ENCODE measurements at places on chromosomes 2 and 18. TPM values are rescaled to one million over a fixed set of nuclear protein-coding genes. Genes with fewer than 3 reads are reported as not detected.

DNA sequence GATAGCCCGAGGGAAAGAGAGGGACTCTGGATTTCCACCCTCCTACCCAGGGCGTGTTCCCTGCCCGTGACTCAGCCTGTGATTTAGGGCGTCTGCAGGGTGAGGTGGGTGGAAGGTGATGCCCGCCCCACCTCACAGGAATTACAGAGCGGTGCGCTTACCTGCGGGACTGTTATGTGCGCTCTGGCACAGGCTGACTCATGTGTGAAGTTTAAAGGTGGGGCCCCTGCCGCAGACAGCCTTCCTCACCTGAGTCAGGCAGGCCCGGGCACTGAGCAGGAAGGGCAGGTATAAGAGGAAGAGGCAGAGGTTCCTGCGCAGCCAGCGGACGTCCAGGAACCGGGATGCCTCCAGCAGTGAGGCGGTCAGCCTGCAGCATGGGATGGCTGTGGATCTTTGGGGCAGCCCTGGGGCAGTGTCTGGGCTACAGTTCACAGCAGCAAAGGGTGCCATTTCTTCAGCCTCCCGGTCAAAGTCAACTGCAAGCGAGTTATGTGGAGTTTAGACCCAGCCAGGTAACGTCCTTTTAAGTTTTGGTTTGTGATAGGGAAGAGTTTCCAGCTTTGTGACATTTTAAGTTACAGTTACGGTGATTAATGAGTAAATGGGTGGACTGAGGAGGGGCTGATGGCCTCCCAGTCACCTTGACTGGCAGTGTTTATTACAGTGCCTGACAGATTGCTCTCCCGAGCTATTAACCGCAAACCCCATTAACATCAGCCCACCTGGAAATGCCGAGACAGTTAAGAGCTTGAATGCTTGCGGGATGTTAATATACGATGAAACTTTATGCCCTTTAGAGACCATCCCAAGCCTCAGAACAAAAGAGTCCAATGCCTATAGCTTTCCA lies 141.6 kb upstream of the TTC39C start:
- no peak overlapping the region for H3K4me3 ChIP-seq
- no peaks in the 10 kb centered on the region for H3K27me3 ChIP-seq
- H3K36me3 ChIP-seq: no peaks in the 10 kb centered on the region

DNA sequence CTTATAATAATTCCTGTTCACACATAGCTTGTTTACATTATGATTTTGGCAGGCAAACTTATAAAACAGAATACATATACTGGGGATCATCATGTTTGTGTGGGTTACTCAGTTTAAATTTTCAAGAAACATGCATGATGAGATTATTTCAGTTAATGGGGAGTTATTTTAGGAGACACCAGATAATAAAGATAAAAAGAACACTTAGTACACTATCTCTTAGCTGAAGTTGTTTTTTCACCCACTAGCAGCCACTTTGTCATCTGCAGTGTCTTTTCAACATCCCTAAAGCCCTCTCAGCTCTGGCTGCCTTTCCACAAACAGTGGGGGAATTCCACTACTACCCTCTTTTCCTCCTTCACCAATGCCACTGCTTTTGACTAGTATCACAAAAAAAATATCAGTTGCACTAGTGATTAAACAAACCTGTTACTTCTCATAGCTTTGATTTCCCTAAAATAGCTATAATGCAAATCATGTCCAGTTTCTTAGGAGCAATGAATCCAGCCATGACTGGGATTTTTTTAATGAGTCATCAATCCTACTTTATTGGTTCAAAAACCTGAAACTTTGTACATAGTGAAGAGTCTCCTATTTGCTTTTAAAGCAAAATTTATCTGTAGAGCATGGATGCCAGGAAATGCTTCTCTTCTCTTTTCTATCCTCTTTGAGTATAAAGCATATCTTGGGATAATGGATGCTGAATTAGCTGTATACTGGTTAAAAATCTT lies 156.7 kb upstream of the TFPI start:
- DNase-seq: no peak
- no peaks in the 10 kb centered on the region for H3K36me3 ChIP-seq
- H3K4me1 ChIP-seq: no peaks in the 10 kb centered on the region
- H3K27me3 ChIP-seq: no peaks in the 10 kb centered on the region
- H3K27ac ChIP-seq: no peak overlapping the region

- H3K36me3 ChIP-seq: no peaks in the 10 kb centered on the region
- no peak for DNase-seq
- peaks cover 31% of the 10 kb centered on the region for H3K4me1 ChIP-seq
- H3K27me3 ChIP-seq: no peaks in the 10 kb centered on the region
Measured at GRCh38 chr2:223949241-223949840, 4.2 kb upstream of the WDFY1 start.

DNA sequence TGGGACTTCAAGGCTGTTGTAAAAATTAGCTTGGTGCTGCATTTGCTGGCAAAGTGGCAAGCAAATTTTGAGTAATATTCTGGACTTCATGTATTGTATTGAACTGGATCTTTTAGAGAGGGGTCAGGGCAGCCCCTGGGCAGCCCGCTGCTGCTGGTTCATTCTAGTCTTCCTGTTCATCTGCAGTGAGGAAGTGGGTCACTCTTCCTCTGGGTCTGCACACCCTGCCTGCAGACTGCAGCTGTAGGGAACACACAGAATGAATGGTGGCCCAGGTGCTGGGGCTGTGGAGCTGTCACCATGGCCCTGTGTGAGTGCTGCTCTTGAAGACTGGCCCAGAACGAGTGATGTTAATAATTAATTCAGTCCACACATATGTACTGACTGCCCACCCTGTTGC lies 9.4 kb downstream of the SH3RF3 start:
- no peak overlapping the region for H3K27ac ChIP-seq
- H3K4me1 ChIP-seq: peaks cover 44% of the 10 kb centered on the region
- no peaks in the 10 kb centered on the region for H3K27me3 ChIP-seq

Gene LYPD6
- total RNA-seq: not detected

DNA sequence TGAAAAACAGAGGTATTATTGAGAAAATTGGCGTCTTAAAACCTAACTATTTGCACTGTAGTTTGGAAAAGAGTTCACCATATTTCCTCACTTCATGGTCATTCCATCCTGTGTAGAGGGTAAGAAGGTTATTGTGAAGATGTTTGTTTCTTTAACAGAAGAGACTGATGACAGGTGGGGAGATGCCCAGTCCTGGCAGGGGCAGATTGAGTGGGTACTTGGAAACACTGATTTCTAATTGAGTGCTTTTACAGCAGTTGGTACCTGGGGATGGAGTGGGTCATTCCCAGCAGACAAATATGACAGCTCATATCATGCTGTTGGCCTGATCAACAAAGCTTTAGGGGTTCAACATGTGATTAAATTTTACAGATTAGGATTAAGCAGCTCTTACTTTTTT lies 67.5 kb downstream of the MYOM1 start:
- no peaks in the 10 kb centered on the region for H3K27me3 ChIP-seq
- H3K4me3 ChIP-seq: no peak overlapping the region
- H3K36me3 ChIP-seq: no peaks in the 10 kb centered on the region
- H3K4me1 ChIP-seq: no peaks in the 10 kb centered on the region
- DNase-seq: no peak

DNA sequence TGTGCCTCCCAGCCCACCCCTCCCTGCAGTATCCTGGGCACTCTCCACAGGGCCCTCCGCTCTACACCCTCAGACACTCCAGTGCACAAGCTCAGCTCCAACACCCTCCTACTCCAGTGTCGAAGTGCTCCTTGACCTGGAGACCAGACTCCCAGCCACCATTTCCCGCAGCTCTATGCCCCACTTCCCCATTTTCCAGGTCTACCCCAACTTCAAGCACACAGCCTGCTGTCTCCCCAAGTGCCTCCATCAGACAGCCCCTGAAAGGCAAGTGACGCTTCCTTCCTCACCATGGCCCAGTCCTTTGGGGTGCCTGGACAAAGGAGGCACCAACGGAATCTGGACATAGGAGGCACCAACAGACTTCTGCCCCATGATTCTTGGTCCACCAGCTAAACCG lies 7.2 kb downstream of the PASK start:
- no peak overlapping the region for H3K4me3 ChIP-seq
- peaks cover 17% of the 10 kb centered on the region for H3K4me1 ChIP-seq
- H3K36me3 ChIP-seq: no peaks in the 10 kb centered on the region
- no peak overlapping the region for H3K27ac ChIP-seq
- DNase-seq: no peak
- no peaks in the 10 kb centered on the region for H3K27me3 ChIP-seq

GRCh38 chr2:232898592-232899543 lies 28.8 kb downstream of the SNORC start:
- no peak for DNase-seq
- no peaks in the 10 kb centered on the region for H3K4me1 ChIP-seq
- no peak overlapping the region for H3K4me3 ChIP-seq
- H3K36me3 ChIP-seq: no peaks in the 10 kb centered on the region
- H3K27me3 ChIP-seq: peaks cover 6% of the 10 kb centered on the region

Gene ZNG1B
- total RNA-seq: 47.6 TPM

Gene TOGARAM2
- total RNA-seq: 0.75 TPM

Gene SFT2D3
- 16.9 TPM for total RNA-seq

DNA sequence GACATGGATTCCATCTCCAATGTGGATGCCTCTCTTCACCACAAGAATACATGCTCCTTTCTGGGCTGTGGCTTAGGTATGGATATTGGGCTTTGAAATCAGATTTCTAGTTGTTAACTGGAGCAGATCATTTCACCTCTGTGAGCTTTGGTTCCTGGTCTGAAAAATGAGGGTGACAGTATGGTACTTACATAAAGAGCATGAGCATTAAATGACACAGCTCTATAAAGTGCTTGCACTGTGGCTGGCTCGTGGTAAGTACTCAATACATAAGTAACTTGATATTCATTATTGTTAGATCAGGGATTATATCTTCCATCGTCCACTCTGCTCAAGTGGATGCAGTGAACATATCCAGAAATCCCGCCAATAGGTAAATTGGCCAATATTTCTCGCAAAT lies 33.4 kb downstream of the ARHGAP25 start:
- H3K4me1 ChIP-seq: peaks cover 99% of the 10 kb centered on the region
- peaks cover 3% of the 10 kb centered on the region for H3K36me3 ChIP-seq
- H3K4me3 ChIP-seq: peak overlapping the region; percentile 91

- DNase-seq: no peak
- H3K27me3 ChIP-seq: peaks cover 13% of the 10 kb centered on the region
- no peak overlapping the region for H3K4me3 ChIP-seq
- H3K4me1 ChIP-seq: no peaks in the 10 kb centered on the region
- no peaks in the 10 kb centered on the region for H3K36me3 ChIP-seq
Measured at GRCh38 chr2:152822676-152823075, 104.3 kb downstream of the ARL6IP6 start.

- H3K27me3 ChIP-seq: no peaks in the 10 kb centered on the region
- no peaks in the 10 kb centered on the region for H3K4me1 ChIP-seq
- H3K4me3 ChIP-seq: no peak overlapping the region
- no peaks in the 10 kb centered on the region for H3K36me3 ChIP-seq
Measured at GRCh38 chr2:191228861-191229260, 16.3 kb upstream of the MYO1B start.

- no peaks in the 10 kb centered on the region for H3K36me3 ChIP-seq
- H3K4me1 ChIP-seq: peaks cover 39% of the 10 kb centered on the region
Measured at GRCh38 chr2:72144274-72144631, 3.4 kb downstream of the CYP26B1 start.

Gene GAD1
- not detected for total RNA-seq

DNA sequence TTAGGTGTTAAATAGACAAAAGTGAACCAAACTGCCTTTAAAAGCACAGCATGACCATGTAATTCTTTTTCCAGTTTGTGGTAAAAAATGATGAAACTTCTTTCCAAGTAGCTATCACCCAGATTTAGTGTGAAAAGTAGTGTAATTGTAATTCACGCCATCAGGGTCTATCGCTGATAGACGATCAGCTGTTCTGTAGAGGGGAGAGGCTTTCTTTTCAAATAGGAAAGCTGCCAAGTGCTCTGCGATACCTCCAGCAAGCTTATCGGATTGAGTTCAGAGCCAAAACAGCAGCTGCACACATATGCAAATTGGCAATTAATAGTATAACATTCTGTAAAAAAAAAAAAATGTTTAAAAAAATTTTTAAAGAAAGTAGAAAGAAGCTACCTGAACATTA lies 61.9 kb upstream of the PSMD14 start:
- no peak for DNase-seq
- H3K4me3 ChIP-seq: peak overlapping the region; percentile 95
- no peaks in the 10 kb centered on the region for H3K36me3 ChIP-seq
- peaks cover 46% of the 10 kb centered on the region for H3K4me1 ChIP-seq
- peak overlapping the region; percentile 97 for H3K27ac ChIP-seq
- no peaks in the 10 kb centered on the region for H3K27me3 ChIP-seq

Gene CD226
- 26.1 TPM for total RNA-seq

GRCh38 chr2:67215214-67216055 lies 181.7 kb upstream of the ETAA1 start:
- no peak for DNase-seq
- H3K27ac ChIP-seq: no peak overlapping the region
- peaks cover 9% of the 10 kb centered on the region for H3K36me3 ChIP-seq
- no peak overlapping the region for H3K4me3 ChIP-seq

Gene PLEKHA3
- 39.5 TPM for total RNA-seq

- H3K4me1 ChIP-seq: no peaks in the 10 kb centered on the region
- no peak overlapping the region for H3K4me3 ChIP-seq
- H3K36me3 ChIP-seq: no peaks in the 10 kb centered on the region
- no peak overlapping the region for H3K27ac ChIP-seq
- no peak for DNase-seq
- peaks cover 2% of the 10 kb centered on the region for H3K27me3 ChIP-seq
Measured at GRCh38 chr2:20401489-20401835, 45.4 kb upstream of the RHOB start.

Gene ZC3H6
- total RNA-seq: 29.1 TPM

DNA sequence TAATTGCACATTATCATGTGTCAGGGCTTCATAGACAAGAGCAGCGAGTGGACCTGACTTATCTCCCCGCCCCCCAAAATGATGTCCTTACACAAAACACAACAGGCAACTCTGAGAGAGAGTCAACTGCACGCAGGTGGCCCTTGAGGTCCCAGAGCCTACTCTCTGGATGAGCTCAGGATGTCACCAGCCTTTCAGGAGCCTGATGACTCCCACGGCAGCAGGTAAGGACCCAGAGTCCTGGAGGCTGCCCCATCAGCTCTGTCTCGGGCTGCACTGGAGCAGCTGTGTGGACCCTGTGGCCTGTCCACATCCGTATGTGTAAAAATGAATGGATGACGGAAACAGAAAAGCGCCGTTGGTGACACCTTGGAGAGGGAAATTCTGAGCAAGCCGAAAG lies 130.9 kb downstream of the HDAC4 start:
- H3K27me3 ChIP-seq: no peaks in the 10 kb centered on the region
- no peak for DNase-seq
- H3K27ac ChIP-seq: no peak overlapping the region
- peaks cover 92% of the 10 kb centered on the region for H3K4me1 ChIP-seq
- no peak overlapping the region for H3K4me3 ChIP-seq

DNA sequence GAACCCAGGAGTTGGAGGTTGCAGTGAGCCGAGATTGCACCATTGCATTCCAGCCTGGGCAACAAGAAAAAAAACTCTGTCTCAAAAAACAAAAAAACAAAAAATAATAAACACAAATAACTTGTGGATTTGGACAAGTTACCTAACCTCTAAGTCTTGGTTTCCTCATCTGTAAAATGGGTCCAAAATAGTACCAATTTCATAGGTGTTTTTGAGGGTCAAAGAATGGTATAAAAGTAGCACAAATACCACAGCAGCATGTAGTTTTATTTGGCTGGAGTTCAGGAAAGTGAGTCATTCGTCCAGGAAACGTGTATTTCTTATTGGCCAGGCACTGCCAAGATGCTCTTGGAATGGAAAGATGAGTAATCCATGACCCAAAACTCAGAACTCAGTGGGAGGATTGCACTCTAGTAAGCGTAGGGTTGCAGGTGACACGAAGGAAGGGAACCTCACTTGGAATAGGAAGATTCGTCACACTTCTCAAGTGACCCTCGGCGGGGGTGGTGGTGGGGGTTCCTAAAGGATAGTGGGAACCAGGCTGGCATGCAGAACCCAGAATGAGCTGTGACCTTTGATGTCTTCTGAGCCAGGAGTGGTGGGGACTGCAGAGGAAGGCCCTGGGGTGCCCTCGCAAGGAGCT lies 24.4 kb downstream of the GRHL1 start:
- H3K4me1 ChIP-seq: peaks cover 9% of the 10 kb centered on the region
- no peak for DNase-seq
- peaks cover 2% of the 10 kb centered on the region for H3K36me3 ChIP-seq
- H3K27me3 ChIP-seq: peaks cover 13% of the 10 kb centered on the region
- H3K4me3 ChIP-seq: no peak overlapping the region

Gene POTEI
- total RNA-seq: not detected
